T-helper 2 cell (primary cell): ENCODE measurements at places on chromosomes 13 and 19.

- DNase-seq, result no peak
Observed at GRCh38 chr19:2529473-2529918, 53.6 kb downstream of the GADD45B start.

DNA sequence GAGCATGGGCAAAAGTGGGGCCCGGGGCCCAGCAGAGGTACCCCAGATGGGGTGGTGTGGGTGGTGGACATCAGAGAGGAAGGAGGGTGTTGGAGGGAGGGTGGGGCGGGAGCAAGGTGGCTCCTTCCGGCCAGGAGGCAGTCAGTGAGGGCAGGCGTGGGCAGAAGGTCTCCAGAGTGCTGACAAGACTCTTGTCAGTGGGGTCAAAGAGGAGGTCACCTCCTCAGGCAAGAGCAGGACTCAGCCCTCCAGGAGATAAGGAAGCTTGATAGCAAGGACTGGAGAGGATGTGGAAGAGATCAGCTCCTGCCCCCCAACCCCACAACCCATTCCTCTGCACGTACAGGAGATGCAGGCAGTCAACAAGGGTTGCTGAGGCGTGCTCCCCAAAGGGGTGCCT lies 9.8 kb downstream of the GJA3 start:
- DNase-seq, result no peak

GRCh38 chr19:1478934-1479707 lies at the start of gene C19orf25:
C19orf25 (minus strand) TSS chr19:1479215; CDS start chr19:1478903, 312 bp downstream.
- DNase-seq, result peak; percentile 80

GRCh38 chr13:47114030-47114429 lies 217.2 kb upstream of the HTR2A start:
- no peak for DNase-seq

- no peak for DNase-seq
Observed at GRCh38 chr19:21569494-21569865, 64.1 kb downstream of the ZNF429 start.

DNA sequence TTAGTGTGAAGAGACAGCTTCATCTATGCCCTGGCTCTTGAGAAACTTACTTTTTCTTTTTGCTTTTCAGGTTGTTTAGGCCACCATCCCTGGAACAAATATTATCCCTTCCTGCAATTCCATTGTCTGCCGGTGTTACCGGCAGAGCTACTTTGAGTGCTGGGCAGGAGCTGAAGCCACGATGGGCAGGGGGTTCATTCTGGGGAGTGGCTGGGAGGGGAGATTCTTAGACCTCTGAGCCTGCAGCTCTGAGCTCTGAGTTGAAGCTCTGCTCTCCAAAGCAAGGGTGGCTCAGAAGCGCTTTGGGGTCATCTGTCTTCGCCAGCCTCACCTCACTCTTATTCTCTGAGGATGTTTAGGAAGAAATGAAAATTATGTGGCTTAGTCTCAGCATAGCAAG lies 1066.6 kb upstream of the SLC10A2 start:
- no peak for DNase-seq

GRCh38 chr13:48778610-48779009 lies 124.9 kb downstream of the CYSLTR2 start:
- DNase-seq, result no peak

DNA sequence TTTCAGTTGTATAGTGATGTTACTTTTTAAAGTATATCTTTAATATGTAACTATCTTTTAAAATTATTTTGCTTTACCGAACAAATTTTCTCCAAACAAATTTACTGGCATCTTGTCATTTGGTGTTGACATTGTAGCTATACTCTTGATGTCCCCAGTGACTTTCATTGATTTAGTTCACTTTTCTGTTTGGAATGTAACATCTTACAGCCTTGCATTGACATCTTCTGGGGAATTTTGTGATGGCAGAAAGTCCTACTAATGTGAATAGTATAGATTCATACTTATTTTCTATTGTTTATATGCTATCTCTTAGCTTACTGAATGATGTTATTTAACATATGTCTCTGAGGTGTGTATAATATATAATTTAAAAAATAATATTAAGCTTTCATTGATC lies 800.9 kb upstream of the ATXN8OS start:
- DNase-seq, result no peak

DNA sequence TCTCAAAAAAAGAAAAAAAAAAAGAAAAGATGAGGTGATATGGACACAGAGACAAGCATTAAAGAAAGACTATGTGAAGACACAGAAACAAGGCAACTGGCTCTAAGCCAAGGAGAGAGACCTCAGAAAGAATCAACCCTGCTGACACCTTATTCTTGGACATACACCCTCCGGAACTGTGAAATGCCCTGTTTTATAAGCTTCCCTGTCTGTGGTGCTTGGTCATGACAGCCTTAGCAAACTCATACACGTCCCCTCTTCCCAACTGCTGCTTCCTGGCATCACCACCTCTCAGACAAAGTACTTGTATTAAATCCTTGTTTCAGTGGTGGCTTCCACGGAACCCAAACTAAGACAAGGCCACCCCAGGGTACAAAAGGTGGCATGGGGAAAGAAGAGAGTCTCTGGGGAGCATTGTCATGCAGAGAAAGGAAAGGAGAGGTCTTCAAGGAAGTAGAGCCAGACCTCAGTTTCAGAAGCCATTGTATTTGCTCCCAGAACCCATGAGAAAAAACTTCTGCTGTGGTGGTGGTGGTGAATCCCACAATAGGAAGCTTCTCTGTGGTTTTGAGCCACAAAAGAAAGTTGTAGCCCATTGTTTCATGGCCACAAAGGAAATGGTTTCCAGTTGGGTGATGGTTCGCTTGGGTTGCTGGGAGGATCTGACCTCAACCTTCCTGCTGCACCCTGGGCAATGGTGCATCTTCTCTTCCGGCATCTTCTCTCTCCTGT lies 16.3 kb upstream of the TSPAN16 start:
- peak; percentile 88 for DNase-seq

DNA sequence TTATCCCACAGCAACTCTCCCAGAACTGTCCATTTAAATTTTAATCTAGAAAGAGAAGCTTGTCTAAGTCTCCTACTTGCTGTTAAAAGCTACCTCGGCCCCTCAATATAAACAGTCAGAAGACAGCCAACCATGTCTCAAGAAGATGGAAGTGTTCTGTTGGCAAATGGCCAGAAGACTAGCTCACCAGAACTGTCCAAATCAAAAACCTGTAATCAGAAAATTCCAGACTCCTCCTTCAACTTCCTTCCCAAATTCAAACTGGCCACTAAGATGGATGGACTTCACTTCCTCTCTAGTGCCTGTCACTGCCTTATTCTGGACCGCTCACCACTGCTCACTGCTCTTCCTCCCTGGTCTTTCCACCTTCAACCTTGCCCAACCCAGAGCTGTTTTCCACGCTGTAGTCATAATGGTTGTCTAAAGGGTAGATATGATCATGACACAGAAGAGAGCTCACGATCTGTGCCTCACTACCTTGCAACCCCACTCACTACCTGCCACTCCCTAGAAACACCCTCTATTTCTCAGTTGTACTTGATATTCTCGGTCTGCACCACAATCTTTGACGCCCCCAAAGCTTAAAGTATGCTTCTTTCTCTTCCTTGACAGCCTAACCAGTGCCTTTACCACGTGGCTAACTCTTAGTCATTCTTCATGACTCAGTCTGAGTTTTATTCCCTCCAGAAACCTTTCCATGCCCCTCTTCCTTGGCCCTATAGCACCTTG lies 9.2 kb downstream of the FGF14 start:
- no peak for DNase-seq

DNA sequence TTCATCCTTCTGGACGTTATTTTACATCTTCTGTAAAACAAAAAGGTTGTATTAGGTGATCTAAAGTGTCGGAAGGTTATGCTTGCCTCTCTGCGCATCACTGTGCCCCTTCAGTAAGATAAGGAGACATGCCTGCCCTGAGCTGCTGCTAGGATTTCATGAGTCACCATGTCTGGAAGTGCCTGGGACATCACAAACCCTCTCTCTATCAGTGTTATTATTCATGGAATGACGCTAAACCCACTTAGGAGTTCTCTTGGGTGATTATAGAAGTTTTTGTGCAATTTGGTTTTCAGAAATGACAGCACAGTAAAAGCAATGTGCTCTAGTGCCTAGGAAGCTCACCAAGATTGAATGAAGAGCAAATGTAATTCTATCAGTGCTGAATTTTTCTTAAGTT lies 617.7 kb downstream of the DCT start:
- DNase-seq, result no peak

- peak; percentile 77 for DNase-seq
Observed at GRCh38 chr19:35755550-35756376, 1.1 kb downstream of the HSPB6 start.

- DNase-seq, result no peak
Observed at GRCh38 chr13:37914781-37915391, 45.3 kb upstream of the TRPC4 start.

- DNase-seq, result no peak
Observed at GRCh38 chr19:41083516-41083915, 4.7 kb upstream of the CYP2A13 start.

DNA sequence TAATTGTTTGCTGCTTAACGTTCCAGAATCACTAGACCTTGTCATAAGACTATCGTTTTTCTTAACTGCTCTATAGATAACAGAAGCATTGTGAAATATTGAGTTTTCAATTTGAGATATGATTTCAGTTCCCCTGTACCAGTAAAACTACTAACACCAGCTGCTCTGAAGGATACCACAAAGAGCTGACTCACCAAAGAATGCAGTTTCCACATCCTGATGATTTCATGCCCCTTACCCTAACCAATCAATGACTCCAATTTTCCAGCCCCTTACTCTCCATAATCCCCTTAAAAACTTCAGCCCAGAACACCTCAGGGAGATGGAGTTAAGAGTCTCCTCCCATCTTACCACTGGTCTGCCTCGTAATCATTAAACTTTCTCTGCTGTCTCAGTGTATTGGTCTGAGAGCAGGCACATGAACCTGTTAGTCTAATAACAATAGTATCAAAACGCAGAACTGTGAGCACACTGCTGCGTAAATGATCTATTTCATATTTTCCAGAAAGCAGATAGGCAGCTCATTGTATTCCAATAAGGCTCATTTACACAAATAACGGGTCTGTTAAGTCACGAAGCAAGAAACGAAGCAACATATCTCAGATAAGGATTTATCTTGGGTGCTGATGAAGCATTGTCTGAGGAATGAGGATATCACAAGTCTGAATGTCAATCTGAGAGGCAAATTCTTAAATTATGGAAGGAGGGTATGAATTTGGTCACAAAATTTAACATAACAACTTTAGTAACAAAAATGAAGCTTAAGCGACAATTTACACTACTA lies 14.1 kb upstream of the CCNA1 start:
- DNase-seq, result no peak

DNA sequence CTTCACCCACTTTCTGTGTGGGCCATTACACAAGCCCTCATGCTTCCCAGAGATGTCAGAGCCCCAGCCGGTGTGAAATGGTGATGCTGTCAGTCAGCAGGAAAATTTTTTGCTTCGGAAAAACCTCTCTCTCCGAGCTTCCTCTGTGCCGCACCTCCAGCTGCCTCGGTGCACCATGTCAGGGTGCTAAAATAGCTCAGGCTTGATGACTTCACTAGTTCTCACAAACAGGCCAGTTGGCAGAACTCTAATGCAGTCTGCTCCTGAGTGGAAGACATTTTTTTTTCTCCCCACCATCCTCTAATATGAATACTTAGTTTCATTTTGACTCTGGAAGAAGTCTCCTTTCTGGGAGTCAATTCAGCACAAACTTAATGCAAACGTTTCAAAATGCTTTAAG lies 71.3 kb downstream of the KLF12 start:
- no peak for DNase-seq

- no peak for DNase-seq
Observed at GRCh38 chr13:79869326-79869725, 388.4 kb downstream of the NDFIP2 start.

DNA sequence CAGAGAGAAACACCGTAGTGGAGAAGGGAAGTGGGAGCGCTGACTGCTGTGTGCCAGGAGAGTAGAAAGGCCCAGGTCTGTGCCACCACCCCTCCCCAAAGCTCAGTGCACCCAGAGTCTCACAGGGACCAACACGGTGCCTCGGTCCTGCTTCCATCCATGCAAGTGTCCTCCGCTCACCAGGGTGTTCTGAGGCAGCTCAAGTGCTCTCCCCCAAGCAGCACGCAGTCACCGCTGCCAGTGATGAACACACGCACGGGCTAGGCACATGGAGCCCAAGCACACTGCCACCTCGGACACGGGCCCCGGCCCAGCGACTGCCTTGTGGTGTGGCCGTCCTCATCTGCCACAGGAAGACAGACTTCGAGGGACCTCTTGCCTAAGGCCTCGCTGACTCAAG lies 10.5 kb downstream of the POP4 start:
- DNase-seq, result no peak

DNA sequence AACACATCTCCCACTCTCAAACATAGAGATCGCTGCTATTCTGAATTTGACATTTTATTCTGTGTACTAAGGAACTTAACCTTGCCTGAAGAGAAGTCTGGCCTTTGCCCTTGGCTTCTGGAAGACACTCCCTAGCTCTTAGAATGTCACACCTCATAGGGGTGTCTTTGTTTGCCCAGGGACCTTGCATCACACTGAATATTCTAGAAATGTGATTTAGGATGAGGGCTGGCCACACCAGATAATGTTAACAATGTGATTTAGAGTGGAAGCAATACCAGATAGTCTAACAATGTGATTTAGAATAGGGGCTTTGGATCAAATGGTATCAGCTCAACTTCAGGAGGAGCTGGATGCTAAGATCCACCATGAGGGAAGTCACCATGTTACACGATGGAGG lies 6.6 kb downstream of the SIGLECL1 start:
- no peak for DNase-seq

GRCh38 chr13:45238945-45239795 lies 38.3 kb upstream of the KCTD4 start:
- DNase-seq, result no peak

- DNase-seq, result no peak
Observed at GRCh38 chr13:20270163-20270865, 38.2 kb upstream of the GJB6 start.

DNA sequence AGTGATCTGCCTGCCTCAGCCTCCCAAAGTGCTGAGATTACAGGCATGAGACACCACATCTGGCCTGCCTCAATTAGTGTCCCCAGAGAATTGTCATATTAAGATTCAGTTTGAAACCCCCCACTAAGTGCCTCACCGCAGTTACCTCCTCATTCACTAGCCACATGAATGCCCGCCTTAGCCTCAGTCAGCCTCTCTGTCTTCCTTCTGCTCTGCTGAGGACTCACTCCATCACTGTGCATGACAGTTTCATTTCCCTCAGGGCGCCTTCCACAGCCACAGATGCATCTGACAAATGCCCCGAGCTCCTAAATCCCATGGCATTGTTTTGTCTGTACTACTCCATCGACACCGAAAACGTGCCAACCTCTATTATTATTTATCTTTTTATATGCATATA lies 23.3 kb downstream of the MIPEP start:
- DNase-seq, result no peak
